ENCODE measurements at places on chromosomes 6 and 20.

DNA sequence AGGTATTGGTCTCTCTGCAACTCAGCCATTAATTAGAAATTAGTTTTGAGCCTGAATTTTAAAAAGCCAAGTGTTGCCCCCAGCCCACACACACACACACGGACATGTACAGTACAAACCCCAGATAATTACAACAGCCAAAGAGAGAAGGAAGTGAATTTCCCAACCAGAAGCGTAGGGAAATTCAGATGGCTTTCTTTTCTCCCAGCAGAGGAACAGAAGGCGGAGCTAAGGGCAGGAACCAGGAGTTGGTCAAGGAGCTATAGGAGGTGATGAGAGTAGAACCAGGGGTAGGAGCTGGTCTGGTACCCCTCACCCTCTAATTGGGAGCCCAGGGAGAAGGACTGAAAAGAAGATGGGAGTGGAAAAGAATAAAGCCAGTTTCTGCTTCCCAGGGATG is 3.9 kb upstream of the ZBTB9 start:
- DNase-seq: no peak

DNA sequence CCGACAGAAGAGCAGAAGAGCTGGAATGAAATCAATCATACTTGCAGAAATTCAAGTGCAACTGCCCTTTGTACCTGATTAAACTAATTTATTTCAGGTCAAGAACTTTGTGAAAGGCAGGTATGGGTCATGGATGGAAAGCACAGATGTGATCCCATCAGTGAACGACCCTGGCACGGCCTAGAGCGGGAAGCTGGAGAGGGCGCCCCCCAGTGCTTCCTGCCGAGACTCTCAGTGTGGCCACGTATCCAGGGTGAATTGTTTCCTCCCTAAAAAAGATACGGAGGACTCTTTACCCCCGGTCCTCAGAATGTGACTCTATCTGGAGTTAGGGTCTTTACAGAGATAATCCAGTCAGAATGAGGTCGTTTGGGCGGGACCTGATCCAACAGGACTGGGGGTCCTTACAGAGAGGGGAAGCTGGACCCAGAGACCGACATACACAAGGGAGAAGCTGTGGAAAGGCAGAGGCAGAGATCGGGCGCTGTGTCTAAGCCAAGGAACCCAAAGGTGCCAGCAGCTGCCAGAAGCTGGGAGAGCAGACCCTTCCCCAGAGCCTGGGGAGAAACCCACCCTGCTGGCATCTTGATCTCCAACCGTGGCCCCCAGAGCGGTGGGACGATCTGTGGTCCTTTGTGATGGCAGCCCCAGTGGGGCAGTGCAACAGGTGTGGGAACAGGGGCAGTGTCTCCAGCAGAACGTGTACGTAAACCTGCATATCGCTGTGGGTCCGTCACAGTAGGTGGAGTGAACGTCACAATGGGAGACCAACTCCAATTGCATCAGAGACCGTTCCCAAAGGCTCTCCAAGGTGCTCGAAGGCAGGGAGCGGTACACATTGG is 91.9 kb downstream of the TAF4 start:
- DNase-seq: no peak

DNA sequence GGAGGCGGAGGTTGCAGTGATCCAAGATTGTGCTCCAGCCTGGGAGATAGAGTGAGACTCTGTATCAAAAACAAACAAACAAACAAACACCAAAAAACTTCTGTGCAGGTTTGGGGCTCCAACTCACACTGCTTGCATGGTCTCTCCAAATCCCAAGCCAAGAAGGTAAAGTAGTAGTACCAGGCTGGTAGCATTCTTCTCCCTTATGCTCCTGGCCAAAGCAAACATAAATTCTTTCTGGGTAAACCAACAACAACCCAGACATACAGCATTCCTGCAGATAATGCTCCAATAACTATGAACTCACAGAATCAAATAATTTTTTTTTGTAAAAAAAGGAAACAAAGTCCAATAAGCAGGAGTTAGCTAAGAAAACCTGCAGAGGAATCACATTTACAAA is 57.8 kb upstream of the KLHL31 start:
- no peak for DNase-seq

GRCh38 chr6:68754681-68755213 is 119.7 kb downstream of the ADGRB3 start:
- DNase-seq: no peak

DNA sequence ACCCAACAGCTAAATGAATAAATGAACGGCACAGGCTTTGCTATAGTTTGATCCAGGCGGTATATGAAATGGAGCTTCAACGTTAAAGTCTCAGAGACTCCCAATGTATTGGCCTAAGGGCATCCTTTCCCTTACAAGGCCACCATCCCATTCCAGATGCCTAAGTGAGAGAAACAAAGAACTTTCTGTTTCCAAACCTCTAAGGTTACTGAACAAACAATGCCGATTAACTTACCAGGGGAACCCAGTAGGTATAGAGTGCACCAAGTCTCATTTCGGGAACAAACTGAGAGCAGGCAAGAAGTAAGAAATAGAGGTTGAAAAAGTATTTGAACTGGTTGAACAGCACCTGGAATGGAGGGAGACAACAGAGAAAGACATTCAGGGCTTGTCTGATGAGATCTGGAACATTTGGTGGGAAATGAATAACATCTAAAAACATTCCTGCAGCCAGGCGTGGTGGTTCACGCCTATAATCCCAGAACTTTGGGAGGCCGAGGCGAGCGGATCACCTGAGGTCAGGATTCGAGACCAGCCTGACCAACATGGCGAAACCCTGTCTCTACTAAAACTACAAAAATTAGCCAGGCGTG is 42.5 kb downstream of the ATP9A start:
- DNase-seq: no peak

- DNase-seq: no peak
Measured at GRCh38 chr6:52975580-52975979, 19.5 kb downstream of the GSTA4 start.

DNA sequence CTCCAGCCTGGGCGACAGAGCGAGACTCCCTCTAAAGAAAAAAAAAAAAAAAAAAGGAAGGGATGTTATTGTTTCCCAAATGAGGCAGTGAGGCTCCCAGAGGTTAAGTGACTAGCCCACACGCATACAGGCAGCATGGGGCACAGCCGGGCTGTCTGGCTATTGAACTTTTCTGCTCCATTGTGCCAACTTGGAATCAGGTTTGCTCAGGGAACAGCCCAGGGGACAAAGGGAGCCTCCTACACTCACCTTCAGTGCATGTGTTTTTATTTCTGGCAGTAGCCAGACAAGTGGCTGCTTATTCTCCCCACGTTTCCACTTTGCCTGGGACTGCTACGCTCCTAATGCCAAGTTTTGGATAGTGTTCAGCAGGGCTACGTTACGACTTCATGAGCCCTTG is 10.7 kb downstream of the ETV7 start:
- DNase-seq: no peak

DNA sequence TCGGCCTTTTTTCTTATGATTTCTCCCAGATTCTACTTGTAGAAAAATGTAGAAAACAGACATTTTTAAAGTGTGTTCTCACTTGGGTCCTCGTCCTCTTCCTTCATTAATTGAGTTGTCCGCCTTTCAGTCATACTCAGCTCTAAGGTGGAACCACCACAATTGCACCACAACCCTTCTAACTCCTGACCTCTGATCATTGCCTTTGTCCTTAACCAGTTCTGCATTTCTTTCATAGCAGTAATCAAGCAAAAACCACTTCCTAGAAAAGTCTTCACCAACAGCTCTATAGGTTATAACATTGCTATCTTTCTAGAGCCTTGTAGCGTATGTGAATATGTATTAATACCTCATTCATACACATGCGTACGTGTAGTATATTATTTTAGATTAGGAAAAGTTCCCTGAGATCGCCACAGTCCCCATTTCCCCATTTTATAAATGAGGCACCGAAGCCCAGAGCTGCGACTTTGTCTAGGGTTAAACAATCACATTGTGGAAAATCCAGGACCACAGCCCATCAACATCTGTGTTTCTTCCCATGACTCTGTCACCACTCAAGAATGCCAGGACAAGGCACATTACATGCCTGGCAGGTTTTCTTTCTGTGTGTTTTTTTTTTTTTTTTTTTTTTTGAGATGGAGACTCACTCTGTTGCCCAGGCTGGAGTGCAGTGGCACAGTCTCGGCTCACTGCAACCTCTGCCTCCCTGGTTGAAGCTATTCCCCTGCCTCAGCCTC is 175.5 kb downstream of the BTBD3 start:
- DNase-seq: no peak

DNA sequence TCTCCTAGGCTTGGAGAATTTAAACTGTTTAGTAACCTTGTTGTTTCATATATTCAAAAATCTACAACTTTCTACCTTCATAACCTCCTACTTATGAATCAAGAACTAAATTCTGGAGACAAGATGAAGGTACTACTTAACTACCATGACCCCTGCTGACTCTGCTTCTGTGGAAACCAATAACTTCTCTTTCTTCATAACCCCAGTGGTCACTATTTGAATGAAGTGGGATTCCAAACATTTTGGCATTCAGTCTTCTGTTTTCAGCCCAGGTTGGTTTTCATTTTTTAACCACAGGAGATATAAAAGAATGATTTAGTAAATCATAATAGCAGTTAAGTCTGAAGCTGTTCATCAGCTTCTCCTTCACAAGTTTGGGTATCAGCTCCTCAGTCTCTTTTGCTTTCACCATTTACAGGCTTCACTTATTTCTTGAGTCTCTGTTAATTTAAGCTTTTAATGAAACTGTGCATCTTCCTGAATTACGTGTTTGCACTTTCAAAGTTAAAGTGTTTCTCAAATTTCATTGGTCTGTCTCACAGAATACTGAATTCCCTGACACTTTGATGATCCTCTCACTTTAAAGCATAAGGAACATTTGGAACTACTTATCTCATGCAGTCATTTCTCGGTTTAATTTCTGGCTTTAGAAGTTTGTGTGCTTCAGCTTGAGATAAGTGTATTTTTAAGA is 9.5 kb downstream of the SENP6 start:
- no peak for DNase-seq

GRCh38 chr6:27771235-27771634 is 141.0 kb downstream of the OR2B2 start:
- DNase-seq: no peak

- DNase-seq: no peak
Measured at GRCh38 chr6:80331522-80331921, 225.1 kb downstream of the BCKDHB start.

DNA sequence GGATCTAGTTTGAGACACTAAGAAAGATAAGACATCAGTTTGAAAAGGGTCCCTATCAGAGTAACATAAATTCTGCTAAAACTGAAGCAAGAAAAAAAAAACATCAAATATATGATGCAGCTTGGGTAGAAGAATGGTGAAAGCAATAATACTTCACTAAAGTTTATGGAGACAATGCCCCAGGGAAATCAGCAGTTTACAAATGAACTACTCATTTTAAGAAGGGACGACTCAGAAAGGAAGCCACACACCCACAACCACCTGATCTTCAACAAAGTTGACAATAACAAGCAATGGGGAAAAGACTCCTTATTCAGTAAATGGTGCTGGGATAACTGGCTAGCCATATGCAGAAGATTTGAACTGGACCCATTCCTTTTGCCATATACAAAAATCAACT is 143.5 kb downstream of the TPBG start:
- DNase-seq: no peak

- no peak for DNase-seq
Measured at GRCh38 chr6:16630026-16630643, 131.1 kb downstream of the ATXN1 start.

DNA sequence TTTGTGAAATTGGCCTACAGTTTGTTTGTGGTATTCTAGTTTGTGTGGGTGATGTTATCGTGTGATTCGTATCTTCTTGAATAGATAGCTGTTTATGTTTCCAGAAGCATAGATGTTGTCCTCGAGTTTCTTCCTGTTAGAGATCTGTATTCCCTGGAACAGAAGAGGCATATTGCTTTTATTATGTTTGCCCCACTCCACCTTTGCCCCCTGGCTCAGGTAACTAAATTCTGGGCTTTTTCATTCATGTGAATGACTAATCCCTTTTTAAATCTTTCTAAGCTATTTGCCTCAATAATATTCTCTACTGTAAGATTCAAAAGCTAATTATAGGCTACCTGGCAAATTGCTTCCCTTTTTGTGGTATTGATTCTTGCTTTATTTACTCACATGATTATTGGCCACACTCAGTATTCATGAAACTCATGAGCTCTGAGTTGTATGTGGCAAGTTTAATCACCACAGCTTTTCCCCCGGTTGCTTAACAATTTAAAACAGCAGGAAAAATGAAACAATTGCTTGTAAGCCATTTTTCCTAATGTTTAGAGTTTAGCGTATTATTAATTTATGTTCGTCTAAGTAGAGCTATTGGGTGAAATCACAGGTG is 12.6 kb downstream of the RNF217 start:
- DNase-seq: no peak

DNA sequence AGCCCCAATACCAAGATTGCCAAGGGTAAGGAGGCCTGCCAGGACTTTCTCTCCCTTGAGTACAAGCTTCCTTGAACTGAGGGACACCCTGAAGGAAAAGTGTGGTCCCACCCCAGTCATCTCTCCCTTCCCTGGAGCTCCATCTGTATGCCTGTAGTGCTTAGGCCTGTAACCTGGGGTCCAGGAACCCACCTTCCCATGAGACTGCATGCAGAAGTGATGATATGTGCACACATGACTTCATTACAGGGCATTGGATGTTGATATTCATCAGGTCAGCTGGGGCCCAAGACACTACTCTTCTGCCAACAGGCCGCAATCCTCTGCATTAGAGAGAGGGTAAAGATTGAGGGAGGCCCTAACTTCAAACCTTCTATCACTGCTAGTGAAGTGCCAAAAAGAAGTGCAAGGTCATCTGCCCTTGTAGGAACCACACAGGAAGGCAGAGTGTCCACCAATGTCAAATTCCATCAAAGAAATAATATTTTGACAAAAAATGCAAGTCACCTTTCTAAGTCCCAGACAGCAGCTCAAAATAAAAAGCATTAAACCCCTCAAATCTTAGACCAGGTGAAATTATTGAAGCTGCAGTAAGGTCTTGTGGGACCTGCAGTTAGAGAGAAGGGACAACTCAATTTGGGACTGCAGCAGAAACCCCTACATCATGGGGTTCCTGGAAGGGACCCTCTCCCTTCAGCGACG is 5.1 kb downstream of the HLA-F start:
- DNase-seq: no peak

DNA sequence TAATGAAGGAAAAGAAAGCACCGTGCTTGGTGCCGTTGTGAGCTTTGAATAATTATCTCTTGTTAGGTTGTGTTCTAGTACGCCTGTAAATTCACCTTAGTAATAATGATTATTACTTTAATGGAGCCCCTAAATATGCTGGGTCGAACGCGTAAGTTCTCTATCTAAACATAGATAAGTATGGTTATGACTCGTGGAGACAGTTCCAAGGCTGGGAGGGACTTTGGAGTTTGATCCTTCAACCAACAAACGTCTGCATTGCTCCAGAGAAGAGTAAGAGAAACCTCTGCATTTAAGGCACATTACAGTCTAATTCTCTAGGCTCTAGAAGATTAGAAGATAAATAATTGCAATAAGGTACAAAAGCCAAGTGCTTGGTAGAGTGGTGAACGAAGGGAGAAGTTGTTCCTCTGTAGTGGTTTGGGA is 514 bp downstream of the ACOT13 start:
- DNase-seq: no peak

GRCh38 chr6:41167173-41167963 is 4.5 kb upstream of the TREM2 start:
- no peak for DNase-seq
